ENCODE measurements at places on chromosomes 5 and 9. TPM values are rescaled to one million over a fixed set of nuclear protein-coding genes. Genes with fewer than 3 reads are reported as not detected.

DNA sequence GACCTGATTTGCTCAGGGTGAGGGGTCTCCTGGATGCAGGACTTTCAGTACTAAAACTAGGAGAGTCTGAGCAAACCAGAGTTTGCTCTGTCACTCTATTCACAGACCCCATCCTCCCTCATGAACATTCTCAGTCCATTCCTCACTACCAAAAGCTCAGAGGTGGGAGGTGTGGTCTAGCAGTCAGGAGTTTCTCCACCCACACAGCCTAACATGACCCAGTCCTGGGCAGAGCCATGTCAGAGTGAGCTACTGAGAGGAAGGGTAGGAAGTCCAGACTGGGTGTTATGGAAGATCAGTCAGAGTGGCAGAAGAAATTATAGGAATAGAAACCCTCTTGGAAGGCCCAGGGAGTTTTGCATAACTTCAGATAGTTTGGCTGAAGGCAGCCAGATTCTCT, 113.3 kb upstream of the GRAMD2B start:
- no peak for DNase-seq

DNA sequence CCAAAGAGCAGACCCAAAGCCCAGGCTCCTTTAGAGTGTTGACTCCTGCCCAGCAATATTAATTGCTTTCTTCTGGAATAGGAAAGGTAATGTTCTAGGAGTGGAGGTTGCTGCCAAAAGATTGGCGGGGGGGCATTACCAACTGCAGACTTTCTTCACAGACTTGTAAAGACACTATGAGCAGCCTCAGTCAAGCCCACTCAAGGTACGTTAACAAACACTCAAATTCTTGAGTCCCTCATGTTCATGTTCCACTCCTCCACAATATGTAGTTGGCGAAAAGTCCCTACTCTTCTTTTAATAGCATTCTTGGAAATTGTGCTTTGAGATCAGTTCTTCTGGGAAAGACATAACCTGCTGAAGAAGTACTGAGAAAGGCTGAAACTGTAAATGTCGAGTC, 409.2 kb upstream of the KIF2A start:
- no peak for DNase-seq

GRCh38 chr5:177098470-177099141, 11.9 kb downstream of the FGFR4 start:
- peak; percentile 96 for DNase-seq

DNA sequence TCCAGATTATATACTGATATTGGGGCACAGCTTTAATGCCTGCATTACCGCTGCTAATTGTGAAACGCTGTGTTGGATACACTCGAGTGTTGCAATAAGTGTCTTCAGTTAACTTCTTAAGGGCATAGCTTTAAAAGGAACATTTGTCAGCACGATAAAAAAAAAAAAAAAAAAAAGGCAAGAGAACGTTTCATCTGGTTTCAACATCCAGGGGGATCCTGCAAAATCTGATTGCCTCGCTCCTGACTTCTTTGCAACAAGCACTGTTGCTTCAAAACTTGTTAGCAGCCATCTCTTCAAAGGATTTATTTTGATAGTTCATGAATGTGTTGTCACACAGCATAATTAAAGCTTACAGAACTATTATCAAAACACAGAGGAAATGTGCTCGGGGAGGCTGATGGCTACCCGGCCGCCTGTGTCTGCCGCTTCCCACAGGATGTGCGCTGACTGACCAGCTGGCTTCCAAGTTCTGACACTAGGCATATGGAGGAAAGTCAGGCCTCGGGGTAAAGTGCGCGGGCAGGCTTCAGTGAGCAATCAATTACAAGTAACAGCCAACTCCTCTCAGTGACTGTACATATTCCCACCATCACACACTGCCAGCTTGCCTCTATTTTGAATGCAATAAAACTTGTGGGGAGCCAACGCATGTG, 77.7 kb downstream of the EBF1 start:
- peak; percentile 96 for DNase-seq

UNC13B gene
- 1.2 TPM for total RNA-seq

DNA sequence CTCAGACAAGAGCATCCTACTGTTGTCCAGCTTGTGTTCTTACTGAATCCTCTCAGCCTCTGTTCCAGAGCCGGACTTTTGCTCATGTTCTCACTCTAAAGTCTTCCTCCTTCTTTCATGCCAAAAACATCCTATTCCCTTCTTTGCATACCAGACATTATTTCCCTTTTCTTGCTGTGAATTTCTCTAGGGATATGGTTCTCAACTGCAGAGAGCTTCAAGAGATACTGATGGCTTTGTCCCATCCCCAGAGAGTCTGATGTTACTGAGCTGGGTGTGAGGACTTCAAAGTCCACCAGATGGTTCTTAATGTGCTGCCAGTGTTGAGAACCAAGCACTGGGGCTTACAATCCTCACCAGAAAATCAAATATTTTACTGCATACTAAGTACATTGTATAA, 98.6 kb upstream of the FER start:
- DNase-seq, result no peak

MEIKIN gene
- total RNA-seq, result not detected

CCL27 gene
- not detected for total RNA-seq

- DNase-seq, result no peak
Observed at GRCh38 chr9:70639853-70640814, 225.7 kb upstream of the KLF9 start.

ATP6V1G1 gene
- total RNA-seq, result 62.6 TPM

DNA sequence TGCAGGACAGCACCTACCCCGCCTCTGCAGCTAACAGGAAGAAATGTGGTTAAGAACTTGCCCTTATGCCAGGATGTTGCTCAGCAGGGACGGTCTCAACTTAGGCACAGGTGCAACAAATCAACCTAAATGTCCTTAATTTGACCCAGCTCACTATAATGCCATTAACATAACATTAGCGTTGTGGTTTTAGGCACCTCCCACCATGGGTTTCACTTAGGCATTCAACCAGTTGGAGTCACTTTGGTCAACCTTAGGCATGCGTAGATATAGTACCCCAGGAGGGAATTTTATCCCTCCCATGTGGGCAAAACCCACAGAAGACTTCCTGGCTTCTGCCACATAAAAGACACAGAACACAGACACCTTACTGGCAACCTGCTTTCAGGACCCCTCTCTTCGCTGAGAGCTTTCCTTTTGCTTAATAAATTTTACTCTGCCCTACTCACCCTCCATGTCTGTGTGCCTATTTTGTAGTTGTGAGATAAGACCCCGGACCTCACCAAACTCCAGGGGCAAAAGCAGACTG, 8.7 kb upstream of the ERAP1 start:
- DNase-seq, result no peak

GRCh38 chr5:64453405-64453804, 52.4 kb upstream of the RGS7BP start:
- DNase-seq, result no peak

DNA sequence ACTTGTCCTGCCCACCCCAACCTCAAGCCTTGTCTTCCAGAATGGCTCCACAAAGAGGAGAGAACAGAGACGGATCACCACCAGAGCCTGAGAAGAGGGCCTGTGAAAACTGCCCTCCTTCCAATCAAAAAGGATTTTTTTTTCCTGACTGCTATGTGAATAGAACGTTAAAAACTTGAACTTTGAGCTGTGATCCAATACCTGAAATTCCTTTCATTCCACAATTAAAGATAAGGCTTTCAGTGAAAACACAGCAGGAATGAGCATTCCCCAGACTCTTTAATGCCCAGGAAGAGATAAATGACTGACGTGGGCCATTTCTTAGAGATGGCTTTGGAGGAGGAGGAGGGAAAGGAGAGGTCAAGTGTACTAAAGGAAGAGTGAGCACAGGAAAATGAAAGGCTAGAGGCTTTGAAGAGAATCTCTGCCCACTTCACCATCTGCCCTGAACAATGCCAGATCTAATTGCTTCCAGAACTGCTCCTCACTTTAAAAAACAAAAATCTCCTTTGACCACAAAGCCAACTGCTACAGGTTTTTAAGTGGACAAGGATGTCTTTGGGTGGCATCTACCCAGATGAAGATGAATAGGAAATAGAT, 177.9 kb upstream of the MAP3K1 start:
- DNase-seq, result no peak

- DNase-seq, result no peak
Observed at GRCh38 chr9:116992865-116993264, 305.8 kb downstream of the TRIM32 start.

GRCh38 chr5:170582644-170583330, 79.0 kb downstream of the KCNIP1 start:
- no peak for DNase-seq
